ENCODE measurements at places on chromosomes 7 and 10. TPM values are rescaled to one million over a fixed set of nuclear protein-coding genes. Genes with fewer than 3 reads are reported as not detected.

SDK1 gene
- total RNA-seq, result 14.9 TPM

TRIM50 gene
- not detected for total RNA-seq

EBLN1 gene
- not detected for total RNA-seq

LLCFC1 gene
- total RNA-seq, result not detected

CDK13 gene
- 48.2 TPM for total RNA-seq

TEX36 gene
- not detected for total RNA-seq

CH25H gene
- 0.69 TPM for total RNA-seq

TSPAN12 gene
- 12.7 TPM for total RNA-seq

DNA sequence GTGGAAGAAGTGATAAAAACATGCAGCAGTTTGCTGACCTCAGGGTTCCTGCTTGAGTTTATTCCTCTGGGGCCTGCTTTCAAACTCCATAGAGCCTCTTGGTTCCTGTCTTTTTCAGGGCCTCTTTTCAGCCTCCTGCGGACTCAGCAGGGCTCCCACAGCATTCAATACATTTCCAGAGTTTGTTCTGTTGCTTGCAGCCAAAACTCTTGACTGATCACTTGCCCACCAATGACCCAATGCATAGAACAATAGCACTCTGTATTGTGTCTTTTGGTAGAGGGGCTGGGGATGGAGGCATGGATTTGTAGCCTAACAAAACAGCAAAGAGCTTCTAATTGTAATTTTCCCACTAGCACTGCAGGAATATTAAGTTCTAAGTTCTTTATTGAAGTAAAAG is 50.8 kb upstream of the CREB5 start:
- ATAC-seq, result no peak

DNA sequence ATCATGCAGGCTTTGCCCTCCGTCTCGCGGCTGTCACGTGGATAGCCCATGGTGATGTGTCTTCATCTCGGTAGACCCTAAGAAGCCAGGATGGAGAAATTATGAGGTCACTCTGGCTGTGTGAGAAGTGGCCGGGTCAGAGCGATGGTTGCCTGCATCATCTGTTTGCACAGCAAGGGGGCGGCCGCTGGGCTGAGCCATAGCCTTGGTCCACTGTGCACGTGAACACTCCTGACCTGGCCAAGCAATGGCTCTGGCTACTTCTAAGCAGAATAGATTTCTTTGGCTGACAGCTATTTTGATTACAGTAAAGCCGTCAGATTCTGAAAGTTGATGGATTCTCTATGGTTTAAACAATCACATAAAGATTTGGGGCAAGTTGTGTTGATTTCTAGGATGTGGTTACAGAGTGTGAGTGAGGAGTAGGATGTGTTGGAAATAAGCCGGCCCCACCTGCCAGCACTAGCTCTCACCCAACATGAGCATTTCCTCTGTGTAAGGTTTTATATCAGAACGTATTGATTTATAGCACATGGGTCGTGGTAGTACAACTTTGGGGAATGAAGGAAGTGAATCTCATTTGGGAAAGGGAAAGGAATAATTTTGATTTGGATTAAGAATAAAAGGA is 214.4 kb upstream of the GPR26 start:
- ATAC-seq, result peak; percentile 98

GRCh38 chr10:95635319-95635733 is 21.2 kb downstream of the ALDH18A1 start:
- no peak for ATAC-seq

GRCh38 chr10:46539596-46540411 is 16.7 kb downstream of the GPRIN2 start:
- peak; percentile 83 for ATAC-seq

DNA sequence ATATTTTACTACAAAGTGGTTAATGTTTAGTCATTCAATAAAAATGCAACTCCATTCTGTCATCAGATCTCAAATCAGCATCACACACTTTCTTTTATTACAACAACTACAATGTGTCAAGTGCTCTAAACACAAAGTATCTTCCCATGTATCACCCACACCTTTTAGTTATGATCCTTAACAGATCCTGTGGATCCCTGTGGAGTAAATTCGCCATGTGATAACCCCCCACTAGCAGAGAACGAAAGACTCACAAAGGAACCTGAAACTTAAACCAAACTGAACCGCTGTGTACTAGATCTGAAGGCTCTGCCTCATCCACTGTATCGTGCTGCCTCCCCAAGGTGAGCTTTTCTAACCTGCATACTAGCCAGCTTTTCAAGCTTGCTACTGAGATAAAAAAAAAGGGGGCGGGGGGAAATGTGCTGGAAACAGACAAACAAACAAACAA is 1.7 kb downstream of the DPY19L1 start:
- no peak for ATAC-seq

- no peak for ATAC-seq
These were observed 150.9 kb downstream of the POLR1F start for GRCh38 chr7:19557726-19558465.

DNA sequence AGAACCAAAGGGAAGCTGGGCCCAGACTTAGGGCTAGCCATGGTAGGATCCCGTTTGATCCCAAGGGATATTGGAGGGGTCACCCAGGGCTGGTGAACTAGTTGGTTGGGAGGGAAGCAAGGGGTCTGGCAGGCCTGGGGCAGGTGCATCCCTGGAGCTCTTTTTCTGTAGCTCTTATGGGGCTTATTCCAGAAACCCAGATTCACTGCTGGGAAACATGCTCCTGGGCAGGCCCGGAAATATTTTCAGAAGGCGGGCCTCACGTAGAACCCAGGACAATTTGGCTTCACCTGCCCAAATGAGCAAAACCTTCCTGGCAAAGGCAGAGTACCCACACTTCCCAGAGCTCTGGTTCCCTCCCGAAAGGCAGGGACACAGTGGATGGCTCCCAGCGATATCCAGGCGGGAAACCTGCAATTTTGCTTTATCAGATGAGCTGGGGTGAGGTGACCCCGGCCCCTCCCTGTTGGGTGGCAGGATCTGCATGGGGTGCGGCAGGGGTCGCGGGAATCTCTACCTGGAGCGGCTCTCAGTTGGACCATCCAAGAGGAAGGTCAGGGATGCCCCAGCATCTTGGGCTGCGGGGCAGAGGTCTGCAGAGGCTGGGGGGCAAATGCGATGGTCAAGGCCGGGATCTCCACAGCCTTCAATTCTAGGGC is 533.9 kb downstream of the TCERG1L start:
- no peak for ATAC-seq

DNA sequence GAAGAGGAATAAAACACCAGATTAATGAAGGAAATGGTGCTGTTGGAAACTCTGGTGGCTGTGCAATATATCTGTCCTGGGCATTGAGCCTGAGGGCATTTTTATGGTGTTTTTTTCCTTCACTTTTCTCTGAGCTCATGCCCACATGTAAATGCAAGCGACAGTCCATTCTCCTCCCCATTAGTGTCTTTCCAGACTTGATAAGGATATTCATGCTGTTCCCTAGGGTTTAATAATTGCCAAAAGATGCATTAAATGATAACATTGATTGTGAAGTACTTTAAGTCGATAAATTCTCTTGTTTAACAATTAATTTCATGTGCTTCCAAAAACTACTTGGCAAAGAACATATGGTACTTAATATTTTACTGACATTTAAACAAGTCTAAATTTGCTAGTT is 384.7 kb downstream of the MDFIC start:
- no peak for ATAC-seq

GRCh38 chr7:120742372-120742771 is 115.6 kb downstream of the TSPAN12 start:
- ATAC-seq, result peak; percentile 60

GRCh38 chr10:99297033-99297432 is 32.1 kb upstream of the CNNM1 start:
- ATAC-seq, result no peak

- ATAC-seq, result no peak
These were observed 68.4 kb upstream of the PALS2 start for GRCh38 chr7:24504836-24505235.

DNA sequence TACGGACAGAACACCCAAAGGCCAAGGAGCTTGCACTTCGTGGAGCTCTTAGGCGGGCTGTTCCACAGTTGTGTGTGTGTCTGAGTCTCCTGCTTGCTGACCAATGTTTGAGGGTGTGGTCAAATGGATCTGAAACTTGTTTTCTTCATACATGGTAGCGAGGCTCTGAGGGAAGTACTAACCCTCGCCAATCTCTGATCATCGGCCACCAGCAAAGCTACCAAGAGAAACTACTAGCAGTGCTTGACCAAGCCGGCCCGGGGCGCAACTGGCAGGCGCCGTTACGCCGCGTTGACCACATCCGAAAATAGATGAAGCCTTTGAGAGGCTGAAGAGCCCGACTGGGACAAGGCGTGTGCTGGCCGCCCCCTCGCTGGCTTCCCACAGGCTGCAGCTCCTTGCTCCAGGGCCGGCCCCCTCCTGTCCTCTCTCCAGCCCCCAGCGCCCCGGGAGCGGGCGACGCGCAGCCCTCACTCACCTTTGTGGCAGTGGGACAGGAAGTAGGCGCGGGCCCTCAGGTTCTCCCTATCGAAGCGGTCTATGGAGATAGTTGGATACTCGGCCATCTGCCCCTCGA is 384 bp downstream of the DCLRE1C start:
- ATAC-seq, result peak; percentile 67

- ATAC-seq, result no peak
These were observed 909.0 kb upstream of the C7orf33 start for GRCh38 chr7:147681530-147681929.
